Muscle of leg (tissue), 16 donors: ENCODE measurements at places on chromosomes 3 and 15. TPM values are rescaled to one million over a fixed set of nuclear protein-coding genes. Genes with fewer than 3 reads are reported as not detected.

Gene CCDC50
- polyA plus RNA-seq, result 23.8 TPM

DNA sequence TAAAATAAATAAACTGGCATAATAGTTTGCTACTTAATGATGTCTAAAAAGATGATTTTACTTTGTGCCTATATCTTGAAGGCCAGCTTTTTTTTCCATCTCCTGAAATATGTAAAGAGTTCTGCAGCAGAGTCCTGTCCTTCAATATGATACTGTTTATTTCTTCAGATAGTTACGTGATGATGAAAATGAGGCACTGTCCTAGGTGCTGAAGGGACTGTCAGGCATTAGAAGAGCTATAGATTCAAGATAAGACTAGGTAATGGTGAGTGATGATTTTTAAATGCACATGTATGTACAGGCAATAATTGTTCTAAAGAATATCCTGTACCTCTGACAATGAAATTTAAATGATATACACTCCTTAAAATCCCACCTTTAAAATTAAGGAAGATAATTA is 326.9 kb upstream of the DNAJC19 start:
- DNase-seq, result peak; percentile 19

GRCh38 chr3:187960820-187961219 is 193.1 kb upstream of the LPP start:
- DNase-seq, result no peak

- no peak for DNase-seq
Measured at GRCh38 chr3:136932978-136933772, 24.6 kb upstream of the IL20RB start.

DNA sequence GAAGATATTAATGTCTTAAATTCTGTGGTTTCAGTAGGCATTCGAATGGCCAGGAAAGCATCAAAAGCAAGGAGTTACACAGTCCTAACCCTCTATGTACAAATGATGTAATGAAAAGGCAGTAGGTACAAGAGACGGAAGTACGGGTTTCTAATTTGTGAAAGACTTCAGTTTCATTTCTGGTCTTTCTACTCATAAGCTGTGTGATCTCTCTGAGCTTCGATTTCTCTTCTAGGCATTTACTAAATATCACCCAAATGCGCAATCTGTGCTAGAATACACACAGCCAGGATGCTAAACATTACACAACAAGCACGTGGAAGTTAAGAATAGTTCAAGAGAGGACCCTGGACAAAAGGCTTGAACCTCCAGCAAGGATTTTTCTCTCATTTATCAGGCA is 17.9 kb upstream of the STIMATE start:
- no peak for DNase-seq

GRCh38 chr3:196177967-196178366 is 33.2 kb downstream of the ZDHHC19 start:
- DNase-seq, result no peak

- DNase-seq, result no peak
Measured at GRCh38 chr3:78801926-78802561, 965.8 kb downstream of the ROBO1 start.

DNA sequence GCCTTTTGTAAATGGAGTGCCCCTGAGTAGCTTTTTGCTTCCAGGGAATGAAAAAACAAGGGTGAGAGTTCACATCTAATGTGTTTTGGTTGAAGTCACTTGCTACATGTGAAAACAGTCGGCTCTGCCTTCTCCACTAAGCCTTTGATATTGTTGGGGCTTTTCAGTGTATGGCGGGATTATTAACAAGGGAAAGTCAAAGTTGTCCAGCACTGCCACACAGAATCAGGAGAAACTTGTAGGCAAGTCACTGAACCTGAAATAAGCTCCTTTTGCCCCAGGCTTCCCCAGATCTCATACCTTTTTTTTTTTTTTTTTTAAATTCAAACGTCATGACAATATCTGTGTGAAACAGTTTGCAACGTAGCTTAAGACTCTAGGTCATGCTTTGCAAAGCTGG is 248.0 kb downstream of the FEZF2 start:
- DNase-seq, result no peak

DNA sequence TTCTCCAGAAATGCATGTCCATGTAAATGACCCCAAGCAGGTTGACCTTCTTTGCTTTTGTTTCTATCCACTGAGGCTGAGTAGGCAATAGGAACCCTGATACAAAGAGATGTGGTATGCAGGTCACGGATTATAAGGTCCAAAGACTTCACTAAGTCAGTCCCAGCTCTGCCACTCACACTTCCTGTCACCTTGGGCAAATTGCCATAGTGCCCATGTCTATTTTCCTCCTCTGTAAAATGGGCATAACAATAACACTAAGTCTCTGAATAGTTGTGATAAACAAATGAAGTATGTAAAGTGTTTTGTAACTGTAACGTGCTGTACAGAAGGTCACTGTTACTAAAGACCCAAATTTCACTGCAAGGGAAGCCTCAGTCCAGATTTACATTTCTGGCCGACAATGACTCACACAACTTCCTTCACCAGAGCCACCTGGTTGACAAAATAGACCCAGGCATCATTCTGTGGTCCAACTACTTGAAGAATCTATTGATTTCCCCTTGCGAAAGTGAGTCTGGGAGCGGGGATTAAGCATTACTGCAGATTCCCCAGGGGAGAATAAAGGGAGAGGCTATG is 175.4 kb upstream of the LPP start:
- DNase-seq, result no peak

Gene ZNF80
- 0.05 TPM for polyA plus RNA-seq

GRCh38 chr3:11282250-11283138 is 10.3 kb downstream of the ATG7 start:
- DNase-seq, result peak; percentile 95

DNA sequence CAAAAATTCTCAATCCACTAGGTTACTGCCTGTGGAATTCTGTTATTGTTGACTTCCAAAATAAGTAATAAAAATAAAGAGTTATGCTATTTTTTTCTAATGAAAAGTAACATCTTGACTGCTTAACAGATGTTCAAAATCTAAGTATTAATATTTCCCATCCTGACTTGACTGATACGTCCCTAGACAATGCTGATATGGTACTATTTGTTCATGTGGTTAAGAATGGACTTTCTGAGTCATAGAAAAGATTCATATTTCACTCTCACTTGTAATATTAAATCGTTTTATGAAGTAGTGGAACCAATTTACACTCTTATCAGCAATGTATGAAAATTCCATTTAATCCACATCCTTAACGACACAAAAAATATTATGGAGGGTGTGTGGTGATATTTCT is 104.8 kb upstream of the PLSCR5 start:
- DNase-seq, result peak; percentile 15

Gene LSAMP
- 4.8 TPM for polyA plus RNA-seq

Gene OTOL1
- not detected for polyA plus RNA-seq

- no peak for DNase-seq
Measured at GRCh38 chr3:33914212-33914611, 115.8 kb downstream of the PDCD6IP start.

Gene UTS2B
- 0.37 TPM for polyA plus RNA-seq

DNA sequence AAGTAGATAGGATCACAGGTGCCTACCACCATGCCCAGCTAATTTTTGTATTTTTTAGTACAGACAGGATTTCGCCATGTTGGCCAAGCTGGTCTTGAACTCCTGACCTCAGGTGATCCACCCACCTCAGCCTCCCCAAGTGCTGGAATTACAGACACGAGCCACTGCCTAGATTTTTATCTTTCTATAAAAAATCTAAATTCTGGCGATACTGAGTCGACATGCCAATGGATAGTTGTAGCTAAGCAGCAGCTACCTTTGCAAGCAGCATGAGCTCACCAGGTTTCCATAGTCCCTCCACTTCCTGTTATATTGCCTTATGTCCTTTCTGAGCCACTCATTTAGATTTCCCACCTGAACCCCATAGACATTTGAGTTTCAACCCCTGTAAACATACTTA is 13.1 kb upstream of the FMN1 start:
- no peak for DNase-seq

Gene STAB1
- polyA plus RNA-seq, result 60.5 TPM

Gene IREB2
- polyA plus RNA-seq, result 37.7 TPM

Gene SEMA6D
- polyA plus RNA-seq, result 69.5 TPM

Gene PCOLCE2
- polyA plus RNA-seq, result 1.3 TPM

GRCh38 chr3:25725810-25726209 is 57.4 kb downstream of the NGLY1 start:
- DNase-seq, result no peak

DNA sequence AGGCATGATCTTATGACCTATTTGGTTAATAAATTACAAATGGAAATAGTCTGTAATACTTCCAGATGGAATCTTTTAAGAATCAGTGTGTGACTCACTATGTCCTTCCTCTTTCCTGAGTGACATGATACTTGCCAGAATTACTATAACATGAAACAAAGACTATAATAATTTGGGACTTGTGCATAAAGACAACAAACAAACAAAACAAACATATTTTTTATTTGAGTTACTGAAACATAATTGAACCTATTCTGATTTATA is 1268.1 kb downstream of the OTOL1 start:
- DNase-seq, result peak; percentile 12

- no peak for DNase-seq
Measured at GRCh38 chr3:30972449-30972848, 78.0 kb upstream of the GADL1 start.

DNA sequence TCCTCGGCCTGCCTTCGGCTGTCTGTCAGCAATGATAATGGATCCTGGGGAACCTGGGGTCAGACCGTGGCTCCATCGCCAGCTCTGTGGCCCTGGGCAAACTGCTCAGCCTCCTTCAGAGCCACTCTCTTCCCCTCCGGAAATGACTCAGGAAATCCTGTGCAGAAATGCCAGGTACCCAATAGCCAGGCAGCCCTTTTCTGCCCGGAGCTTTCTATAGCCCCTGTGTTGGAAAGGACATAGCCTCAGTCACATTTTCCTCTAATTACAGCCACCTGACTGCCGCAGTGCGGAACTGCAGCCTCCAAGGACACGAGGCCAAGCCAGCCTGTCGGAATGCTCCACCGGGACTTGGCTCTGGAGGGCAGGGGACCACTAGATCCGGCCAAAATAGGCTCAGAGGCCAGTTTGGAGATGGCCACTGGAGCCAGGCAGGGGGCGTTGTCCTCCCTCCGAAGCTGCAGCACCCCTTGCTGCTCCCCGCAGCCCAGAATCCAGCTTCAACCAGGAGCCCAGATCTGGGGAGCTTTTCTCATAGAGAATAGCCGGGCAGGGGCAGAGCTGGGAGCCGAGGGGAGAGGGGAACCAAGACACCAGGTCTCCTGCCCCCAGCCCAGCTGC is 11.6 kb upstream of the ZXDC start:
- DNase-seq, result peak; percentile 73

Gene GMNC
- 0.14 TPM for polyA plus RNA-seq

GRCh38 chr3:12192173-12192572 is 33.5 kb upstream of the TIMP4 start:
- no peak for DNase-seq
